ENCODE measurements at places on chromosomes 7 and 10.

DNA sequence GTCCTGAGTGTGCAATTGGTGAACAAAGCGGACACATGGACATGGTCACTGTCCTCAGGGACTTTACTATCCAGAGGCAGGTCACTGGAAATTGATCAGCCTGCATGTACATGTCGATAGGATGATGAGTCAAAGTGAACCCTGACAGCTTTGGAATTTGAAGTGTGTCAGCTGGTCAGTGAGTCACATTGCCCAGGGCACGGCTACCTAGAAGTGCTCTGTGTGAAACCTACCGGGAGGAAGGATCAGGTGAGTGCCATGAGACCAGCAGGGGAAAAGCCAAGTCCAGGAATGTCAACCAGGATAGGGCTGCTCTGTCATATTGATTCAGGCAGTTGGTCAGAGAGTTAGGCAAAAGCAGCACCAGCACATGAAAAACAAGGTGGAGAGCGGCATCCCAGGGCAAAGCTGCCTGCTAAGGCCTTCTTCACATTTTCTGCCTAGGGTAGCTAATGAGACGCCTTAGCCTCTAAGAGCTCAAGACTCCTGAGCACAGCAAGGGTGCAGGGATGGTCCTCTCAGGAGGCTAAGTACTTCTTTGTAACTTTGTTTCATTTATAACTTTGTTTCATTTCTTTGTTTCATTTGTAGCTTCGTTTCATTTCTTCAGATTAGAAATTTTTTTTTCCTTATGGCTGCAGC lies 19.4 kb upstream of the PDCD4 start:
- DNase-seq: peak; percentile 34

GRCh38 chr10:24893127-24893526 lies 59.3 kb downstream of the PRTFDC1 start:
- no peak for DNase-seq

DNA sequence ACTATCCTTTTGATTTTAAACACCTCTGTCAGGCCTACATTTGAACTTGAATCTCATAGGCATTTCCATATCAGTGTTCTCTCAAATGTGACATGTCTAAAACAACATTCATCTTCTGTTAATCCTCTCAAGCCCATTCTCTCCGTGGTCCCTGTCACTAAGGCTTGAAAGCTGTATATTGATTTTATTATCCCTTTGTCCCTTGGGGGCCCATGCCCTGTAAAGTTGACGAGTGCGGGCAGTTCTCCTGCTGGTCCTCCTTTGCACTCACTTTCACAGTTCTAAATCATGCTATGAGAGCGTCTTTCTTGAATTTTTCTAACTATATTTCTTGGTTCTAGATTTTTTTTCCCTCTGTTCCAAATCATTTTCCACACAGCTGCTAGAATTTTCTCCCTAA lies 27.3 kb downstream of the GALNT11 start:
- no peak for DNase-seq

DNA sequence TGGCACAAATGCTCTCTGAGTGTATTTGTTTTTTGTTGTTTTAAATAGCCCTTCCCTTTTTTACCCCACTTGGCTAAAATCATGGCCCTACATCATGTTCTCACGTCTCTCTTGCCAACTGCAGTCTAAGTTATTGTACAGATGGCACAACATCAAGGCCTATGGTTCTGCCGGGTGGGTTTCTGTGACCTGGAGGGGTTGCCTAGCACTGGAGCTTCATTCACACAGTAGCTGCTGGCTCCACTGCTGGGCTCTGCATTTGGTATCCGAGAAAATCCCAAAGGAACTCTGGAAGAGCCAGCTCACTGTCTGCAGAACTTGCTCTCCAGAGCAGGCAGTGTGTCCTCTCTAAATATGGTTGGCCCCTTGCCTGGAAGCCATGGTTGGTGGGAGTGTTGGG lies 120.6 kb downstream of the LRRC4 start:
- no peak for DNase-seq

DNA sequence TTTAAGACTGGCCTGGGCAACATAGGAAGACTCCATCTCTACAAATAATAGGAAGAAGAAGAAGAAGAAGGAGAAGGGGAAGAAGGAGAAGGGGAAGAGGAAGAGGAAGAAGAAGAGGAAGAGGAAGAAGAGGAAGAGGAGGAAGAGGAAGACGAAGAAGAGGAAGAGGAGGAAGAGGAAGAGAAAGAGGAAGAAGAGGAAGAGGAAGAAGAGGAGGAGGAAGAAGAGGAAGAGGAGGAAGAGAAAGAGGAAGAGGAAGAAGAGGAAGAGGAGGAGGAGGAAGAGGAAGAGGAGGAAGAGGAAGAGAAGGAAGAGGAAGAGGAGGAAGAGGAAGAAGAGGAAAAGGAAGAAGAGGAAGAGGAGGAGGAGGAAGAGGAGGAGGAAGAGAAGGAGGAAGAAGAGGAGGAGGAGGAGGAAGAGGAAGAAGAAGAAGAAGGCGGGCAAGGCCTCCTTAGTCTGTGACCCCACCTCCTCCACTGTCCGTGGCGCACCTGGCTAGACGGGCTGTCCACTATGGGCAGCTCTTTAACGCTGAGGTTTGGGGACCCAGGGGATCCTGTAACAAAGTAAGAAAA lies 28.8 kb upstream of the ZFAND2A start:
- DNase-seq: no peak

DNA sequence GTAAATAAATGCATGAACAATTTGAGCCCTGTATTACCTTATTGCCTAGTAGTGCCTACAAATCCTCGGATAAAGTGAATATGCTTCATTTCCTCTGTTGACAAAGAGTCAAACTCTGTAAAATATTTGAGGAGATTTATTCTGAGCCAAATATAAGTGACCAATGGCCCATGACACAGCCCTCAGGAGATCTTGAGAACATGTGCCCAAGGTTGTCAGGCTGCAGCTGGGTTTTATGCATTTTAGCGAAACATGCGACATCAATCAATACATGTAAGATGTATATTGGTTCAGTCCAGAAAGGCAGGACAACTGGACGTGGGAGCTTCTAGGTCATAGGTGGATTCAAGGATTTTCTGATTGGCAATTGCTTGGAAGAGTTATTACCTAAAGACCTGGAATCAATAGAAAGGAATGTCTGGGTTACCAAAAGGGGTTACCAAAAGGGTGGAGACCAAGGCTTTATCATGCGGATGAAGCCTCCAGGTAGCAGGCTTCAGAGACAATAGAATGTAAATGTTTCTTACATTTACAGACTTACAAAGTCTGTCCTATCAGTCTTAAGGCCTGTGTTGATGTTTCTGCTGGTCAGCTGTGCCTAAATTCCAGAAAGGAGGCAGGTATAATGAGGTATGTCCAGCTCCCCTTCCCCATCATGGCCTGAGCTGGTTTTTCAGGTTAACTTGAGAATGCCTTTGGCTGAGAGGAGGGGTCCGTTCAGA lies 220.1 kb upstream of the FZD1 start:
- DNase-seq: no peak

- DNase-seq: no peak
Measured at GRCh38 chr10:3150366-3150765, 22.2 kb downstream of the PITRM1 start.

DNA sequence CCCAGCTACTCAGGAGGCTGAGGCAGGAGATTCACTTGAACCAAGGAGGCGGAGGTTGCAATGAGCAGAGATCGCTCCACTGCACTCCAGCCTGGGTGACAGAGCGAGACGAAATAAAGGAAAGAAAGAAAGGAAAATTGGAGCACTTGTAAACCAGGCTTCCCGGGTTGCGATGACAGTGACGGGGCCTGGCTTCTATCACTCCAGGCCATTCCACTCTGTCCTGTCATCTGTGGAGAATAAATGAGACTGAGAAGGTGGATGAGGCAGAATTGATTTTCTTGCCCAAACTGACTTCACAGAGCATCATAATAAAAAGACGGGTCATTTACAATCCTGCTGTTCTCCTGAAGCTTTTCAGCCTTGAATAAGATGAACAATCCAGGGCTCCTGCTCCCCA lies 12.1 kb upstream of the KPNA7 start:
- no peak for DNase-seq

- peak; percentile 61 for DNase-seq
Measured at GRCh38 chr10:114538181-114538906, 119.7 kb downstream of the ABLIM1 start.

DNA sequence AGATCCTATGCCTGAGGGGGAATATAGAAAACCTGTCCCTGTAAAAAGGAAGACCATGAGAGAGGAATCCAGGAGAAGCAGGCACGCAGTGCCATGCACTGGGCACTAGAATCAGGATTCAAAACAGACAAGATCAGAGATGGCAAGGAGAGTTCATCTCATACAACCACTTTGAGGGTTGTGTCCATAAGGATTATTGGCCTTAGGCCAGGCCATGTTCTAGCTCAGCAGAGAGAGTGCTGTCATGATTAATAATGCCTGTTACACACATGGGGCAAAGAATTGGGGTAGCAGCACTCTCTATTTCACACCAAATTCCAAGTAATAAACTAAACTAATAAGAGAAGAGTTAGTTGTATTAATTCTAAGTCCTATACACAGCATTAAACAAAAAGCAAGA lies 29.1 kb downstream of the EZH2 start:
- DNase-seq: no peak

DNA sequence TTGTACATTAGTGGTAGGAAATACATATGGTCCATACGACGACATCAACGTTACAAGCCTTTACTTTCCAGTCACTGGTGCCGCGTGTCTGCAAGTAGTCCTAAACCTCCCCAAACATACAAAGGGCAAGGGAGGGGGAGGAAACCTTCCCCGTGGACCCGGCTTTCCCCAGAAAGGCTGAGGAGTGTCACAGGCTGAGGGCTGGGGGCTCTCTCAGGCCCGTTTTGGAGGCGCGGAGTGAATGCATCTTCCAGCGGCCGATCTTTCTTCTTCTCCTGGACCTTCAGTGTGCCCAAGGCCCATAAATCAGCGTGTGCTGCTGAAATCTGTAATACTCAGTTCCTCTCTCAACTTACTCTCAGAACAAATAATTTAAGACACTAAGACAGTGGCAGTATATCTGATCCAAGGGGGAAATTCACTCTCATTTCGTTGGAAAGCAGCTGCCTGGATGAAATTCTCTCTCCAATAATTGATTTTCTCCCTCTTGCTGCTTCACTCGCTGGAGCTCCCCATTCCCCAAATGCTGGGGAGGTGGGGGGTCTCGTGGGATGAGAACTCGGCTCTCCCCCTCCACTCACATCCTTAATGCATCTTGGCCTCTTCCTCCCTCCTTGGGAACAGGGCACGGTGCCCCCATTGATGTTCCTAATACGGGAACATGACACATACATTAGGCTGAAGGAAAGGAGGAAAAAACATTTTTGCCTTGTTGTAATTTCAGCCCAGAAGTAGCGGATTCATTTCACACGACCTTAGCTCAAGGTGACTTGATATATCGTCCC lies 126.1 kb downstream of the ADARB2 start:
- DNase-seq: no peak

GRCh38 chr7:25842201-25842733 lies 309.7 kb upstream of the NFE2L3 start:
- no peak for DNase-seq

DNA sequence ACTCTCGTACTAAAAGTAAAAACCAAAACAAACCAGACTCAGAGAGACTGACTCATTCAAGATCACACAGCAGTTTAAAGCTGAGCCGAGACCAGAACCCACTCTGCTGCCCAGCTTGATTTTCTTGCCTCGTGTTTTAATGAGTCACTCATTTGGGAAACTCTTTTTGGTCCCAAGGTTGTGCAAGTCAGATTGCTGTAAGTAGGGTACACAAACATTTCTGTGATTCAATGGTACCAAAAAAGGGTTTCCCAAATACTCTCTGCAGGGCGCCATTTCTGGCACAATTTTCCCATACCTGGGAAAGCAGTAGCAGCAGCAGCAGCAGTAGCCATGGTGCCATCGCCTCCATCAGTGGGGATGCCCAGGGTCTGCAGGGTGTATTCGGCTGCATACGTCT lies 69.9 kb downstream of the ASAH2B start:
- no peak for DNase-seq

Data from CD4-positive, alpha-beta T cell treated with Interleukin-4 for 4 hours (primary cell).